ENCODE measurements at places on chromosomes 13 and 19. TPM values are rescaled to one million over a fixed set of nuclear protein-coding genes. Genes with fewer than 3 reads are reported as not detected.

GRCh38 chr19:58538257-58539168 is 5.4 kb upstream of the TRIM28 start:
- peak; percentile 86 for DNase-seq

GRCh38 chr19:42251572-42252358 is 3.2 kb downstream of the ERF start:
- DNase-seq = no peak

GRCh38 chr13:95260031-95260525 is 41.2 kb downstream of the ABCC4 start:
- DNase-seq = no peak

GRCh38 chr19:6947745-6948144 is 60.4 kb downstream of the ADGRE1 start:
- DNase-seq = no peak

DNA sequence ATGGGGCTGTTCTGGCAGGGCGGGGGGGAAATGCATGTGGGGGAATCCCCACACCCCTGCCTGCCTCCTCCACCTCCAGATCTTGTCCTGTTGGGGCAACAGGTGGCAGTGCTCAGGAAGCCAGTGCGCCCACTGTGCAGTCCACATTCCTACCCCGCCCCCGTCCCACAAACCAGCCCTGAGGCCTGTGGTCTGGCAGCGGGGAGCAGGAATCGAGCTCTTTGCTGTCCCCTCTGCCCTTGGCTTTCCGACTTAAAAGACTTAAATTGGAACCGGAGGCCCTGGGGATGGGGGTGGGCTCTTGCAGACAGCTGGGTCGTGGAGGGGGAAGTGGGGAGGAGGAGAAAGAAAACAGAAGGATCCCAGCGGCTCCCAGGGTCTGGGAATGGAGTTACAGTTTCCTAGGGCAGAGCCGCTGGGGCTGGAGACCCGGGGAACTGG is 4.3 kb downstream of the NANOS3 start:
- DNase-seq = no peak

DNA sequence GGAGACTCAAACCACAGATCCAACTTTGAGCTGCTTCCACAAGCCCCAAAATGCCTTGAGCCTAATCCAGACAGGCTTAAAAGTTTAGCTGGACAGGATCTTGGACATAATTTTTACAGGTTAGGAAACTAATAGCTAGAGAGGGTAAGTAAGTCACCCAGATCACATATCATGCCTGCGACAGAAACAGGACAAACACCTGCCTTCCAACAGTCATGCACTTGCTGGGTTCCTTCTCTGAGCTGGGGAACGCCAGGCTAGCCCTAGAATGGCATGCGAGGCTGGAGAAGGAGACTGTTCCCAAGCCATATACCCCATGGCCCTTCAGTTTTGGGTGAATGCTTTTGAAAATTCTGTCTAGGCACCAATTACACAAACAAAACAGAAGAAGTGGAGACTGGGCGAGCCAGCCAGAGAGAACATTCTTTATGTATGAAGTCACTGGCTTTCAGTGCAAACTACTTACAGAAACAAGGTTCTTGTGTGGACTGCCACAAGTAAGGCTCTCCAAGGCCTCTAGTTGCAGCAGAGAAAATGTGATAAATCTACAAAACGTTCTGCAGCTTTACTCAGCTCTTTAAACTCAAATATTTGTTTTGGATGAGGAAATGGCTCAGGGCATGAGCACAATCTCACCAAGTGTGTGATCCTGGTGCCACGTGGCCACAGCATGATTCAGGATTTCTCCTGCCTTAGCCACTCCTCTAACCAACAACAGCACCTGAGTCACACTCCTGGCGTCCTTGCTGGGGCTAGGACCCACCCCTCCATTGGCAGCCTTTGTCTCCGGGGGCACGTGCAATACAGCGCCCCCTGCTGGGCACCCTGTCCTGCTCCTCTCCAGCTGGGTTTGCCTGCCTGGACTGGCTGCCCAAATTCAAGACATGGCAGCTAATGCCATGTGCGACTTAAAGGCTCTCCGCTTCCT is 73.4 kb upstream of the UBL3 start:
- DNase-seq = peak; percentile 84

- peak; percentile 46 for DNase-seq
Observed at GRCh38 chr19:49631014-49631588, 8.8 kb downstream of the RRAS start.

GRCh38 chr13:31223215-31223614 is 23.4 kb downstream of the B3GLCT start:
- peak; percentile 66 for DNase-seq

DNA sequence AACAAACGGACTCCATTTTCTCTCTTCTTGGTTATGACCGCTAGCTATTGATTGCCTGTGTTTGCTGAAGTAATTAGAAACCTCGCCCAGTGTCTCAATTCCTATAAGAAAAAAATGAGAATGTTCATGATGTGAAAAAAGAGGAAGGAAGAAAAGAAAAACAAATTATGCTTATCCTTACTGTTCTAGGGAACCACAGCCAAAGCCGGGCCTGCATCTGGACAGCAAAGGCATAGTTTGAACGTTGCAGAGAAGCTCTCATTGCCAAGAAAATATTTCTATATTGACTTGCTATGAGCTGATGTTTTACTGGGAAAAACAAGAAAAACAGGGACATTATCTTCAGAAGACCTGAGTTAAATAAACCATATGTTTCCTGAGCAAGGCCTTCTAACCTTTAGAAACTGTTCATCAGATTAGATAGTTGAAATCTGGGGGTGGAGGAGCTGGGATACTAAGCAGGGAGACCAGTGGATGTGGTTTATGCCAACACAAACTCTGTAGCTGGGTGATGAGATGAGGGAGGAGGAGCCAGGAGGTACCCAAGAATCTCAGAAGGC is 55.0 kb downstream of the EFNB2 start:
- DNase-seq = no peak

DNA sequence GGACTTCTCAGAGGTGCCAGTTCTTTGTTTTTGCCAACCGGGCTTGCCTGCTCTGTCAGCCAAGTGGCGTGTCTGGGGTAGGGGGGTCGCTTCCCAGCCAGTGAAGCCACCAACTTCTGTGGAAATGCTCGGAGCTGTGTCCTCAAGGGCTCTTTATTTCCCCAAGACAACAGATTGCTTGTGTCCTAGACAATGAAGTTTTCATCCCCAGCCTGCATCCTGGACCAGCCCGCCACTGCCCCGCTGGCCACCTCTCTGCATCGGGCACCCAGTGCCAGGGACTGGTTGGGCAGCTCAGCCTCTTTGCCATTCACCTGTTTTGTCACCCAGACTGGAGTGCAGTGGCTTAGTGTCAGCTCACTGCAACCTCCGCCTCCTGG is 3.7 kb downstream of the RAB11B start:
- DNase-seq = peak; percentile 53

GRCh38 chr19:15479391-15480345 is at the start of gene PGLYRP2:
Gene PGLYRP2, minus strand, starts transcription at chr19:15479501. Its CDS starts 130 bp downstream, at chr19:15479371.
- DNase-seq = peak; percentile 29

GRCh38 chr19:41310033-41310831 is at the start of gene CCDC97:
Gene CCDC97, plus strand, starts transcription at chr19:41310172. Its CDS starts 139 bp downstream, at chr19:41310311.
- peak; percentile 96 for DNase-seq

DNA sequence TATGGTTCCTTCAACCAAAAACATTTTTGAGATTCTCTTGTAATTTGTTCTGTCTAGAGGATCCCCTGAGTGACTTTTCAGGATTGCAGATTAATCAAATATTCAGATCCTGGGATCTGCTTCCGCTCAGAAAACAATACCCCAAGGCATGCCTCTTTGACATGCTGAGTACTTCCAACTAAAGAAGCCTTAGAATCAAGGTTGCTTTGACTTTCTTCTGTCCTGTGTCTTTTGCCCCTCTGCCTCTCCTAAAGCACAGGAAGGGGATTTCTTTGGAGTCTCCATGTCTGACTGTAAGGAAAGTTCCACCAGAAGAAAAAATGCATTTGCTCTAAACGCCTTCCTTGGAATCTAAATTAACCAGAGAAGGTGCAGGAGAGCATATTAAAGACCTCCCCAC is 431.5 kb downstream of the FGF14 start:
- DNase-seq = no peak

GRCh38 chr19:17841810-17842662 is 5.7 kb downstream of the JAK3 start:
- DNase-seq = peak; percentile 93

- DNase-seq = no peak
Observed at GRCh38 chr19:50659318-50660087, 10.3 kb downstream of the C19orf81 start.

DNA sequence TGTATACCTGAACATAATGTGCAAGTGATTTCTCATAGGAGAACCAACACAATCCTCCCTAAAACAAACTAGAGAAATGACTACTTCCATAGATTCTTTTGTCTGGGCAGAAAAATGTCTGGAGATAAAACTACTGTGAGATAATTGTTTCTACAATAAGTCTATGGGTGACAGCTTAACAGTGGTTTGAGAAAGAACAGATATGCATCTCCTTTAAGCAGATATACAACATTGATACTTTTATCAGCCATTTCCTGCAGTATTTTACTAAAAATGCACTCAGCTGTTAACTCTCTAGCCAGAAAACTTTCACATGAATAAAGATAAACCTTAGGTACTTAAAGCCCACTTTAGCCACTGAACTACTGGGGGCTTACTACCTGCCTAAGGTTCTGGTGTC is 1132.4 kb downstream of the EFNB2 start:
- DNase-seq = no peak

- DNase-seq = no peak
Observed at GRCh38 chr13:50629497-50629896, 214.0 kb downstream of the DLEU7 start.

GRCh38 chr19:48813123-48813913 is 2.5 kb upstream of the BCAT2 start:
- DNase-seq = no peak

GRCh38 chr13:61149331-61149730 is 266.3 kb downstream of the PCDH20 start:
- no peak for DNase-seq

Gene CALR3
- not detected for polyA plus RNA-seq

Gene TMEM145
- polyA plus RNA-seq = 0.41 TPM

Gene ZNF865
- 17.2 TPM for polyA plus RNA-seq

Gene PRSS57
- not detected for polyA plus RNA-seq

Data from right cardiac atrium (tissue), 5 donors.